Activated CD4-positive, alpha-beta T cell treated with anti-CD3 and anti-CD28 coated beads for 4 hours (primary cell): ENCODE measurements at places on chromosomes 12 and 14.

GRCh38 chr14:80468331-80469122 lies 257.2 kb upstream of the DIO2 start:
- no peak for DNase-seq

DNA sequence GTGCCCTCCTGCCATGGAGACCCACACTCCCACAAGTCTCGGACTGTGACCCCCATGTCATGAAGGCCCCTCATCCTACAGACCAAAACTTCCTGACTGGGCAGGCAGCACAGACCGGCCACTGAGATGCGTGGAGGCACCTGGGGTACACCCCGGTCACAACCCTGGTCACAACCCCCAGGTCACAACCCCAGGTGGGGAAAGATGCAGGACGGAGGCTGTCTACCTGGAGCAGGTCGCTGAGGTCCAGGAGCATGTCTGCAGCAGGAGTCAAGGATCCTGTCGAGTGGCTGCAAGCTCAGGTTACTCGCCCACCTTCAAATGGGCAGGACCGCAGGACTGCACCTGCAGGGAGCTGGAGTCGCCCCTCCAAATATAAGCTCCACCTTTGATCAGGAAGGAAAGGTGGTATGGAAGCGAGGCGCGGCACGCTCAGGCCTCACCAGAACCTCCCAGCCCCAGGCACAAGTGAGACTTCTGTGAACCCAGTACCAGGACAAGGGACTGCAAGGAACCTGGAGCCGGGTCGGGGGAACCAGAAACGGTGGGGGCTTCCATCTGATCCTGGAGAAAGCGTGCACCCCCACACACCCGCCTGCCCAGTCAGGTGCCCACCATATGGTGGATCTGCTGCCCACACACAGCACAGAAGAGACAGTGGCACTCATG lies 8.1 kb downstream of the BTBD6 start:
- no peak for DNase-seq

- DNase-seq: peak; percentile 1
These were observed 27.3 kb upstream of the CHPT1 start for GRCh38 chr12:101670007-101670671.

DNA sequence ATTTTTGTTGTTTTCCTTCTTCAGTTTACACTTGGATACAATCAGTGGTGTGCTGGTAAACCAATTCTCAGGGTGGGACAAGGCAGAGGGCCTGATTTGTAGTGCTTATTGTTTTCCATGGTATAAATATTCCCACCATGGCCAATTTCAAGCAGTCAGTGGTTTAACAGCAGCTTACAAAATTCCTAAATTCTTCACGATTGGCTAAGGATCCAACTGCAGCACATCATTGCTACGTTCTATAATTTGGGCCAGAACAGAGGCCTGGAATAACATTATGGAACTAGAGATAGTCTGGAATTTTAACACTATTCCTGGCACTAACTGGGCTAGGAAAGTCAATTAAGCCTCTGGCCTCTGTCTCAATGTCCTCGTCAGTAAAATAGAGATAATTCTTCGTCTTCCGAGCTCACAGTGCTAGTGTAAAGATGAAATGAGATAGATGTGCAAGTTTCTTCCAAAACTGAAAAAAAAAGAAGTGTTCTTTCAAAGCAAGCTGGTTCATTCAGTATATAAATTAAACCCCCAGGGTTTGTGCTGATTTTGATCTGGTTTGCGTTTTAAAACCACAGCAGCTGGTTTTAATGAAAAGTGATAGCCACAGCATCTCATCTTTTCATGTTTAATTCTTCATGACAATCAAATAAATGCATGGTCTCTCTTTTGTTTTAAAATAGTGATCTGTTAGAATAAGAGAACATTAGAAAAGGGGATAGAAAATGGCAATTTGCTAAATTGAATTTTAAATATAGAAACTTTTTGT lies 104.1 kb downstream of the EPS8 start:
- no peak for DNase-seq

DNA sequence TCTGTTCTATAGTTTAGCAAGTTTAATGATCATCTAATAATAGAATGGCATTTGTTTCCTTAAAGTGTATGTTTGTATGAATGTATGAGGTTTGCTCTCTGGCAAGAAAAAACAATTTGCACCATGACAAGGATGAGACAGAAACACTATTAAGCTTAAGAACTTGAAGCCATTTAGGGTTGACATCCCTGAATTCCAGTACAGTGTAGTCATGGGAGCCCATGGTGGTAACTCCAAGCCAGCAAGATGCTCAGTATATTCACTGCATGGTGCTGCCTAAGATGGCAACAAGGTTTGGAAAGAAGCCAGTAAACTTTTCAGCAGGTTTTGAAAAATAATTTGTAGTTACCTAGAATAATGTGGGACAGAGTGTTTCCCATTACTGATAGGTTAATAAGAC lies 158.6 kb downstream of the PRIMA1 start:
- DNase-seq: no peak

DNA sequence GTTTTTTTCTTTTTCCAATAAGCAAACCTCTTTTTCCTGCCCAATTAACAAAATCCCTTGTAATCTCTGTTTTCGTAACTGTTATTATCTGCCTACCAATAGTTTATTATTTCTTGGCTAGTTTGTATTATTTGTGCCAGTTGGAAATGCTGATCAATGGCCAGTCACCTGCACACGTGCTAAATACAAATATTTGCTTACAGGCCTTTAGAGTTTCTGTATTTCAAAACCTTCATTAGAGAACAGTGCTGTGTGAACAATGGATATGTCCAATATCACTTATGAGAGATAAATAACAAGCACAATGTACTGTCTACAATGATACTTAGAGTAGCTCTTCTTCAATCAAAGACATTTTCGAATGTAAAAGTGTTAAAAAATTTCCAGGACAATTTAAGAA lies 10.8 kb upstream of the DYRK2 start:
- DNase-seq: no peak

DNA sequence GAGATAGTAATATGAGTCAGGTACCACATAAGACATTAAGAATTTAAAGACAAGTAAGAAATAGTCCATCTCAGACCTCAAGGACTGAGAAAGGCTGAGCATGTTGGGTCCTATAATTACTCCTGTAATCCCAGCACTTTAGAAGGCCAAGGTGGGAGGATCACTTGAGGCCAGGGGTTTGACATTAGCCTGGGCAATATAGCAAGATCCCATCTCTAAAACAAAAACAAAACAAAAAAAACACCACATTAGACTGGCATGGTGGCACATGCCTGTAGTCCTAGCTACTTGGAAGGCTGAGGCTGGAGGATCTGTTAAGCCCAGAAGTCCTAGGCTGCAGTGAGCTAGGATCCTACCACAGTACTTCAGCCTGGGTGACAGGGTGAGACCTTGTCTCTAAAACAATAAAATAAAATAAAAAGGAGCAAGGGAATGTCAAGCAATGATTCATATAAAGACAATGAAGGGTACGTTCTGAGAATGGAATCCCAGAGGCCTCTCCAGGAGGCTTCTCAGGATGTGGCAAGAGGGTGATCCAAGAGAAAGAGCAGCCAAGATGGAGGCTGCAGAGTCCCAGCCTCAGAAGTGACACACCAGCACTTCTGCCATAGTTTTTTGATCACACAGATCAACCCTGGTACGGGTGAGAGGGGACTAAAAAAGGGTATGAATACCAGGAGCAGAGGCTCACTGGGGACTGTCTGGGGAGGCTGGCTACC lies 206.4 kb downstream of the CRADD start:
- no peak for DNase-seq

GRCh38 chr14:90654831-90655276 lies 161.4 kb downstream of the TTC7B start:
- DNase-seq: no peak

GRCh38 chr14:38105106-38105702 lies 102.5 kb upstream of the SSTR1 start:
- DNase-seq: no peak
